ENCODE measurements at places on chromosomes 13 and 19.

- DNase-seq: no peak
Observed at GRCh38 chr19:3397266-3398022, 31.1 kb downstream of the NFIC start.

DNA sequence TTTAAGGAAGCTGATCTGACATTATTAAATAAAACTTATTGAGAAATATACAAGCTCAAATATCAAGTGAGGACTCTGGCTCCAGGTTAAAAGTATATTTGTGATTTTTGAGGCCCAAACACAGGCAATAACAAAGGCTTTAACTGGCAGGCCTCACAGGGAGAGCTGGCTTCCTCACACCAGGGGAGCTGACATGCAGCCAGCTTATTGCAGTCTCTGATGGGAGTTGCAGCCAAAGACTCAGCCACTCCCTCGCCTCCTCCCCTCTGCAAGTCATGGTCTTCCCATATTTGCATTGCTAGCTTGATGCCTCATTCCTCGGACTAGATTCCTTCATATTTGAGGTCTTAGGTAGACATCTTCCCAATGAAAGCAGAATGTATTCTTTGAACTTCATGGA, 647.1 kb upstream of the SLITRK6 start:
- DNase-seq: no peak

- DNase-seq: no peak
Observed at GRCh38 chr13:109241160-109241559, 545.2 kb downstream of the IRS2 start.

- no peak for DNase-seq
Observed at GRCh38 chr13:101397742-101398141, 18.6 kb downstream of the NALCN start.

DNA sequence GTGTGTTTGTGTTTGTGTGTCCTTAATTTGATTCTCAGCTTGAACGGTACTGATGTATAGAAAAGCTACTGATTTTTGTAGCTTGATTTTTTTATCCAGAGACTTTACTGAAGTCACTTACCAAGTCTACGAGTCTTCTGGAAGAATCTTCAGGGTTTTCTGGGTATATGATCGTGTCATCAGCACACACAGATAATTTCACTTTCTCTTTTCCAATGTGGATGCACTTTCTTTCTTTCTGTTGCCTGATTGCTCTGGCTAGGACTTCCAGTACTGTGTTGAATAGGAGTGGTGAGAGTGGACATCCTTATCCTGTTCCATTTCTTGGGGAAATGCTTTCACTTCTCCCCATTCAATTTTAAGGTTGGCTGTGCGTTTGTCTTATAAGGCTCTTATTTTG, 7.9 kb upstream of the LILRB1 start:
- no peak for DNase-seq

GRCh38 chr13:94394723-94395122, 84.8 kb downstream of the DCT start:
- no peak for DNase-seq

- no peak for DNase-seq
Observed at GRCh38 chr19:46471116-46471733, at the start of gene PNMA8A. TSS of gene PNMA8A (minus strand) at chr19:46471563. CDS start at chr19:46471035, 528 bp downstream.

GRCh38 chr19:12000152-12000981, 35.1 kb downstream of the ZNF433 start:
- DNase-seq: no peak

- no peak for DNase-seq
Observed at GRCh38 chr19:16612636-16613035, 15.4 kb downstream of the MED26 start.

DNA sequence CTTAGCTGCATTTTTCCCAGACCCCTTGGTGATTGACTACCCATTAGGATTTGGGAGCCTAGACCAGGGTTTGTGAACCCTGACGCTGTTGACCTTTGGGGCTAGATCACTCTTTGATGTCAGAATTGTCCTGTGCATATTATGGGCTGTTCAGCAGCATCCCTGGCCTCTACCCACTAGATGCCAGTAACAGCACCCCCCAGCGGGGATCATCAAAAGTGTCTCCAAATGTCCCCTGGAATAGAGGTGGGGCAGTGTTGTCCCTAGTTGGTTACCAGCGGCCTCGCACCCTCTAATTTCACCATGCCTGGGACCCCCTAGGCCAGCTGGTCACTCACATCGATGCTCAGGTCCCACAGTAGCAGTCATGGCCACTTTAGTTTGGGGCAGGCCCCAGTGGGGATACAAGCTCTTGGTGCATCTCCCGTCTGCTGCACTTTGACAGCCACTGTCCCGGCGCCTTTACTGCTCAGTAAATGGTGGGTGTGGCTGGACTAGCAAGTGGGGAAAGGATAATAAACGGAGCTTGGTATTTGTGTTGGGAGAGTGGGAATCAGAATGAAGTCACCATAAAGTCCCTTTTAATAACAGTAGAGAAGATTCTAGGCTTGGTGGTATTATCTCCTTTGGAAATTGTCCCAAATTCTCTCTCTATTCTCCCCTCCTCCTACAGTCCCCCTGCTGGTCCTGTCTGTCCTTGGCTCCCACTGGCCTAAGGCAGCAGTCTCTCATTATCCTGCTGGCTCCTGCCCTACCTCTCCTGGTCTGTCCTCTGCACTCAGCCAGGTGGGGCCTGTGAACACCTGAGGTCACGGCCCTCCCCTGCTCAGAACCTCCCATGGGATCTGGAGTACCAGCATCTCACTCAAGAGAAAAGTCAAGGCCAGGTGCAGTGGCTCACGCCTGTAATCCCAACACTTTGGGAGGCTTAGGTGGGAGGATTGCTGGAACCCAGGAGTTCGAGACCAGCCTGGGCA, 80.6 kb downstream of the SIPA1L3 start:
- no peak for DNase-seq

DNA sequence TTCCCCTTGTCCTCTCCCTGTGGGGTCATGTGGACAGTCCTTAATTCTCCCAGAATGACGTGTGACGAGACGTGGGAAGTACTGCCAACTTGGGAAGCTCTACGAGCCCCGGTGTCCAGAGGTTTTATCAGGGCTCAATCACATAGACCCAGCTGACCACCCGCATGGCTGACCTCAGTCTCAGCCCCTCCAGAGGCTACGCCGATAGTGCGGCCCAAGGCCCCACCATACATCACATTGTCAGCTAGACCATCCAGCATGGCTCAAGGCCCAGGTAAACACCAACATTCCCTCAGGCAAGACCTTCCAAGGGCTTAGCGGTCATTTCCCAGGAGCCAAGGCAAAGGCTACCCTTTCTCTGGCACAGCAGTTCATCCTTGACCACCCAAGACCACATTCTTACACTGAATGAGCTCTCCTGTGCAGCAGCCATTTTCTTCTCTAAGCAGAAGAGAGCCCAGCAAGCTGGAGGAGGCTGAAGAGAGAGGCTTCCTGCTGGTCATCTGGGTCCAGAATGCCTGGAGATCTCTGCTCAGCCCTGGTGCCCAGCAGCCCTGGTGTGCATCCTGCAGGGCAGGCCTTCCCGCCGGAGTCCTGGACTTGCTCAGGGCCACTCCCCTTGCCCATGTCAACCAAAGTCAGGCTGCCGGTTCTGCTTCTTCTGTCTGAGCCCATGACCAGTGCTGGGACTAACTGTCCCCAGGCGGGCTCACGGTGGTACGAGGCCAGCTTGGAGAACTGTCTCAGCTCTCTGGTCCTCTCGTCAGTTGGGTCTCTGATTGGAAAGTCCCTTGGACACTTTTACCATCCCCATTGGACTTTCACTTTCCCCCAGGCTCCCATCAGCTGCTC, 7.9 kb upstream of the F10 start:
- no peak for DNase-seq

GRCh38 chr13:102402290-102402689, 442 bp upstream of the FGF14 start:
- no peak for DNase-seq

DNA sequence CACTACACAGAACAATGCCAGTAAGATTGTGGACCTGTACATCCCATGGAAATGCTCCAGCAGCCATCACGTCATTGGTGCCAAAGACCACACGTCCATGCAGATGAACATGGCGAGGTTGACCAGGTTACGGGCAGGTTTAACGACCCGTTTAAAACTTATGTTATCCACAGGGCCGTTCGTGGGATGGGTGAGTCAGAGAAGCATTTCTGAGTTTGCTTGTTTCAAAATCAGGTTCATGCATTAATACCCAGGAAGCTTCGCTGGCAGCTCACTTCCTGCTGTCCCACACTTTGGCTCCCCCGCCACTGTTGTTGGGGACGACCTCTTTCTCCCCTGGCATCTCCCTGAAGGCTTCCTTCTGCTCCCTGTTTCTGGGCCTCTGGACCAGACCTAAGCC, 194.1 kb downstream of the USP12 start:
- DNase-seq: no peak

GRCh38 chr19:51127032-51127431, 2.3 kb downstream of the SIGLEC9 start:
- no peak for DNase-seq

- DNase-seq: no peak
Observed at GRCh38 chr19:32865326-32865725, 4.2 kb downstream of the SLC7A9 start.

DNA sequence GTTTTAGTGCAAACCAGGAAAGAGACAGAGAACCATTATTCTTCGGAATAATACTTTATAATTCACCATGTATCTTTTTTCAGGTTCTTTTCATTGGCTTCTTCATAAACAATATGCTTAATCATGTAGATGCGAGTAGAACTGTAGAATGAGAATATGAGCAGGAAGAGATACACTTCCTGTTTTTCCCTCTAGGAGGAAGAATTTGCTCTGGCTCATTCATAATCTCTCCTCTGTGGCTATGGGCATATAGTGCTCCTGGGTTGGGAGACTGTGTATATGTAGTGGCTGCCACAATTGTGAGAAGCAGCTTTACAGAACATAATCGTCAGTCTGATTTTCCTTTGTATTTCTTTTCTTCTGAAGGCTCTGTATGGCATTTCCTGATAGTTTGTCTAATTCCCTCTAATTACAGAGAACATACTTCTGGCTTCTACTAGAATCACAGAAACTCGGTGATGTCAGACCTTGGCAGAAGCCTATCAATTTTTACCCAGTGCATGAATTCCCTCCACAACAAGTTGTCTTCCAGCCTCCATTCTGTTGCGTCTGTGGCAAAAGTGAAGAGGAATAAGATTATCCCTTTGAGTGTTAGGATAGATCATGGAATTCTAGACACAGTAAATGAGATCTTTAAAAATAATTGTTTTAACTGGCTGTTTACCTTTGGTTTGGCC, 2.9 kb upstream of the DCLK1 start:
- no peak for DNase-seq

DNA sequence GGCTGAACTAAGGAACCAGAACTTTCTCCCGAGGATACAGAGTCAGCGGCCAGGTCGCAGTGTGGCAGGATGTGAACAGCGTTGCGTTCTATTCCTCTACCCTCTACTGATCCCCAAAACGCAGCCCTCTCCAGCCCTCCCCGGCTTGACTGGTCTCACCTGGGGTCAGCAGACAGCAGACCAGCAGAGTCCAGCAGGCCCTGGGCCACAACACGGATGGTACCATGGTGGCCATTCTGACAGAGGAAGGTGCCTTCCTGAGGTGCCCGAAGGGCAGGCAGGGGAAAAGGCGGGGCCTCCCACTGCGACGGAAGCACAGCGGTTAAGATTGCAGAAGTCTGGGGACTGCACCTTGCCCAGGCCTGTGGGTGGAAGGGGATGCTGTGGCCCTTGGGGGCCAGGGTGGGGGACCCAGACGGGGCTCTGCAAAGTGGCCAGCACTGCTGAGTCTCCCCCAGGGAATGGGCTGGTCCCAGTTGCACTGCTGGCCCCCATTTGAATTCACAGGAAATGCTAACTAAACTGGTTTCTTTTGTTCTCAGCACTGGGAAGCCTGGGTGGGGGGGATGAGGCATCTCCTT, at the start of gene ICAM3:
Gene ICAM3 (minus strand): TSS at position 245 of the 581 bp plus-strand sequence. CDS start 10 bp downstream, at position 235.
- peak; percentile 44 for DNase-seq

GRCh38 chr13:74064805-74065312, 69.3 kb downstream of the KLF12 start:
- no peak for DNase-seq

GRCh38 chr19:13930402-13930801, 7.8 kb downstream of the PODNL1 start:
- no peak for DNase-seq

DNA sequence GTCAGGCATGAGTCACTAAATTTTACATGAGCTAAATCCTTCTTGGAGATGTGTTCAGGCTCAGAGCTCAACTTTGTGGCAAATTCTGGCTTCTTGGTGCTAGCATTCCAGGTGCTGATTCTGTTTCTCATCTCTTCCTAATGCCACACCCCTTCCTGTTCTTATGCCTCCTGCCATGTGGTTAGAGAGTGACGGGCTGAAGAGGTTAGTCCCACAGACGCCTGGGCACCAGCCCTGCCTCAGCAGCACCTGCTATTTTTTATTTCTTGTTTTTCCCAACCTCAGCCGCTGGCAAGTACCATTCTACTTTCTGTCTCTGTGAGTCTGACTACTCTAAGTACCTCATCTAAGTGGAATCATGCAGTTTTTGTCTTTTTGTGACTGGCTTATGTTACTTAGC, 329.5 kb downstream of the KCNRG start:
- no peak for DNase-seq

DNA sequence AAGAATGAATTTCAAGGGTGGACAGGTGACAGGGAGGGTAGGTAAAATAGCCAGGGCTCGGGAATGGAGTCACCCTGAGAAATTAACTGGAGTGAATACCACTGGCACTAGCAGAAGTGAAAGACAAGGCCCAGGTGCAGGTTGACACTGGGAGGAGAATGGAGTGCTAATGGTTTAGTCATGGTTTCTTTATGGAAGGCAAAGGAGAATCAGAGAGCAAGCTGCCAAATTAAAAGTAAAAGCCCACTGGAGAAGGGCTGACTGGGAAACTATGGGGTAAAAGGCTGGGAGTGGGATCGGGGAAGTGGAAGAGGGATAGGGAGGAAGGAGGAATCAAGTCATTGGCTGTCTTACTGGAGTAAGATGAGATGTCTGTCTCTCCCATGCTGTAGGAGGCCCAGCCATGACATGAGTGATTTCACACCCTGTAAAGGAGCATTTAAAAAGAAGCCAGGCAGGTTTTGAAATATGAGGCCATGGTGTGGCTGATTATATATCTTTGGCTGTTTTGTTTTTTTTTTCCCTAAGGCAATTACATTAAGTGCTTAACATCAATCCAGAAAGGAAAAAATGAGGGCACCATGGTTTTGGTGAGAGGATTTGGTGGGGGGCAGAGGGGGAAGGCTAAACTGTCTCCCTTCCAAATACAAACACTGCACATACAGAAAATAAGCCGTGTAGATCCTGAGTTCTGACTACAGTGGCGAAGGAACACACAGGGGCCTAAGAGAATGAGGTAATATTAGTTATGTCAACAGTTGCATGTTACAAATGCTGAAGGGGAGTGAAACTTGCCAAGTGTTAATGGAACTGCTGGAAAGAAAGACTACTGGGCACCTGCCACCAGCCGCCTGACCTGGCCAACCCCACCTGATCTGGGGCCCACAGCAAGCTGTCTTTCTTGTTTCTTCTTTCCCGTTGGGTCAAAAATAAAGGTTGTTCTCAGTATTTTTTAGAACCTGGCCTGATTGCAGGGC, 183.5 kb upstream of the TSC22D1 start:
- DNase-seq: no peak

DNA sequence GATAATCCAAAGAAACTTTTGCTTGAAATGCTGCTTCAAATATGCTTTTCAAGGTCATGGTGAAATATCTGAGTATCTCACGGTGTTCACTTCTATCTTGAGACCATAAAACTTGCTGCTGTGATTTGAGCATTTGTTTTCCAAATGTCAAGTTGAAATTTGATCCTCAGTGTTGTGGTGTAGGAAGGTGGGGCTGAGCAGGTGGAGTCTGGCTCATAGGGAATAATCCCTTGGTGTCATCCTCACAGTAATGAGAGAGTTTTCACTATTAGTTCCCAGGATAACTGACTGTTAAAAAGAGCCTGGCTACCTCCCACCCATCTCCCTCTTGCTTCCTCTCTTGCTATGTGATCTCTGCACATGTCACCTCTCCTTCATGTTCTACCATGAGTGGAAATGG, 858.0 kb upstream of the SLITRK5 start:
- no peak for DNase-seq

Data from Kasumi-1 (cell line).